Putamen (tissue), 1 donor: ENCODE measurements at places on chromosomes 2 and 18.
A peak's percentile ranks its signal among the peaks of the same experiment; 100 is the strongest.

DNA sequence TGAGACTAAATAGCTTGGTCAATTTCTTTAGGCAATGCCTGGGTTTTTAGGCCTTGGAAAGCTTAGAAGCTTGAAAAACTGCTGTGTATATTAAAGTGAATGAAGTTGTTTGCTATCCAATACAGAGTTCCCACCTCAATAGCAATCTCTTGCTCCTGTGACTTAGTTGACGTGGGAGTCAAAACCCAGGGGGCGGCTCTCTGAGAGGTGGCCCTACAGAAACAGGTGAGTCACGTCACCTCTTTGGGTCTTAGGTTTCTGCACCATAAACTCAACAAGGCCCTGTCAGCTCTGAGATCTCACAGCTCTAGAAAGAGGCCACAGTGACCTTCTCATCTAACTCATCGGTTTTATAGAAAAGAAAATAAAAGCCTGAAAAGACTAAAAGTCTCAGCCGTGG is 79.6 kb downstream of the ADD2 start:
- DNase-seq = peak; percentile 53

DNA sequence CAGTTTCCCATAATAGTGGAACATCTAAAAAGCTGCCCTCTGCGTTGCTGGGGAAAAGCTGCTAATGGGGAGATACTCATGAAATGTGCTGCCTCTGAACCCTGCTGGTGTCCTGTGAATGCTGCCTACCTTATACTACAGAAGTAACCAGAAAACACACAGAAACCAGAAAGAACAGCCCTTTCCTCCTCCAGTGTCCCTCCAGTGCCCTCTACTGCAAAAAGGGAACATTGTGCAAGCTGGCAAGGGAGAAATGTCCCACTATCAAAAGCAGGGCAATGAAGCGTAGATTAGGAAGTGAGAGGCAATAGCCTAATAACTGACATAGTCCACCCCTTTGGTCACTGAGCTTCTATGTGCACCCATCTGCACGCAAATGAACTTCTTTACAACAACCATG is 162.7 kb upstream of the ETAA1 start:
- DNase-seq = no peak

DNA sequence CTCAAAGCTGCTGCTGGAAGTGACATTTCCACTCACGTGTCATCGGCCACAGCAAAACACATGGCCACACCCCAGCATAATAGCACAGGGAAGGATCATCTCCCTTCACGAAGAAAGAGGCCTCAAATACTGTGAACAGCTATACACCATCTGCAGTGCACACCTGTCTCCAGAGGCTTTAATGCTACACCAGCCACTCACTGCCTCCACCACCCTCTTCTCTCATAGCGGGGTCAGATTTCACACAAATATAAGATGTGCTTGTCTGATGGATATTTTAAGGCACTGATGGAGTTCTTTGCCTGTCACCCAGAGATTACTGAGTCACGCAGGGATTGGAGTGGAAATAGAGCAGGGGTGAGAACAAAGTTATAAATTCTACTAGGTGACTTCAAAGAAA is 374.0 kb downstream of the ZNF516 start:
- DNase-seq = no peak

- no peak for DNase-seq
Measured at GRCh38 chr2:75074228-75074627, 115.8 kb downstream of the POLE4 start.

GRCh38 chr2:199973703-199974102 is 18.3 kb downstream of the MAIP1 start:
- peak; percentile 43 for DNase-seq
